NCI-H1436 (cell line): ENCODE measurements at places on chromosomes 16 and 17.
A peak's percentile ranks its signal among the peaks of the same experiment; 100 is the strongest.

DNA sequence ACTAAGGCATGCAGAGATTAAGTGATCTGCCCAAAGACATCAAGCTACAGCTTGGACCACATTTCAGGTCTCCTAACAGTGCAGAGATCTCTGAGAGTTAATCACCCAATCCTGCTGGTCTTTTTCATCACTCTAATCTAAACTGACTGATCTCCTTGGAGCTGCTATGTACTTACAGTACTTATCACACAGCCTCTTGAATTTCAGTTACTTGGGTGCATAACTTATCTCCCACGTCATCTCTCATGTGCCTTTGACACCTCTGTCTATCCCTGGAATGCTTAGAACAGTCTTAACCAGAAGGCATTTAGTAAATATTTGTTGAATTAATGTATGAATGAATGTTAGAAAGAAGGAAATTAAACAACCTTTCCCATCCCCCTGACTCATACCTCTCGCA is 139.0 kb downstream of the SNX11 start:
- no peak for DNase-seq

GRCh38 chr16:86923656-86924055 is 345.3 kb downstream of the FOXL1 start:
- no peak for DNase-seq

GRCh38 chr16:52603015-52603414 is 56.1 kb upstream of the TOX3 start:
- DNase-seq: no peak

- DNase-seq: peak; percentile 20
Measured at GRCh38 chr16:3716831-3717234, 491 bp downstream of the TRAP1 start.

DNA sequence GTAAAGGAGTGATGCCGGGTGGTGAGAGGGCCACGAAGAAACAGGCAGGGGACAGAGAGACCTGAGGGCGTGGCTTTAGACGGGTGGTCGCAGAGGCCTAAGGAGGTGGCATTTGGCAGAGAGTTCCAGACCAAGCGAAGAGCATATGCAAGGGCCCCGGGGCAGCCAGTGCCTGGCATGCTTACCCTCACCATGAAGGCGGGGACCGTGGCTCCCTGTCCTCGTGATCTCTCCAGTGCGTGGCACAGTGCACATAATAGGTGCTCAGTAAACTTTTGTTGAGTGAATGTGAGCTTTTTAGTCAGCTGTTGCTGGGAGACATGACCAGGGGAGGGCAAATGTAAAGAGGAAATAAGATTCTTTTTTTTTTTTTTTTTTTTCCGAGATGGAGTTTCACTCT is 245.6 kb upstream of the GSE1 start:
- no peak for DNase-seq

DNA sequence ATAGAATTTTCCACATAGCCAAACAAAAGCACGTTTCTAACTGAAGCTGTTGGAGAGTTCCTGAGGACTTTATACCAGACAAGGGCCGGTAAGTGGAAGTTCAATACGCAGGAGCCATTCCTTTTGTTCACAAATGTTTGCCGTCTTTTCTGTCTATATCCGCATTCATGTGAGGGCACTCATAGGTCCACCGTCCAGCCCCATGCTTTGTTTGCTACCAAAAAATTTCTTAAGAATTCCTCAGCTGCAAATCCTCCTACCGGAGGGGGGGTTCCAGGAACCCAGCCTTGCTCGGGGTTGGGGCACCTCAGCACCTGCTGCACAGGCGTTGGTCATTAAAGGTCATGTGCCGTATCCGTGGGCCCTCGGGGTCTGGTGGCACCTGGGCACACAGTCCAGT is 276.8 kb downstream of the SEC14L1 start:
- no peak for DNase-seq

GRCh38 chr17:65459677-65460347 is 101.6 kb downstream of the AXIN2 start:
- no peak for DNase-seq

DNA sequence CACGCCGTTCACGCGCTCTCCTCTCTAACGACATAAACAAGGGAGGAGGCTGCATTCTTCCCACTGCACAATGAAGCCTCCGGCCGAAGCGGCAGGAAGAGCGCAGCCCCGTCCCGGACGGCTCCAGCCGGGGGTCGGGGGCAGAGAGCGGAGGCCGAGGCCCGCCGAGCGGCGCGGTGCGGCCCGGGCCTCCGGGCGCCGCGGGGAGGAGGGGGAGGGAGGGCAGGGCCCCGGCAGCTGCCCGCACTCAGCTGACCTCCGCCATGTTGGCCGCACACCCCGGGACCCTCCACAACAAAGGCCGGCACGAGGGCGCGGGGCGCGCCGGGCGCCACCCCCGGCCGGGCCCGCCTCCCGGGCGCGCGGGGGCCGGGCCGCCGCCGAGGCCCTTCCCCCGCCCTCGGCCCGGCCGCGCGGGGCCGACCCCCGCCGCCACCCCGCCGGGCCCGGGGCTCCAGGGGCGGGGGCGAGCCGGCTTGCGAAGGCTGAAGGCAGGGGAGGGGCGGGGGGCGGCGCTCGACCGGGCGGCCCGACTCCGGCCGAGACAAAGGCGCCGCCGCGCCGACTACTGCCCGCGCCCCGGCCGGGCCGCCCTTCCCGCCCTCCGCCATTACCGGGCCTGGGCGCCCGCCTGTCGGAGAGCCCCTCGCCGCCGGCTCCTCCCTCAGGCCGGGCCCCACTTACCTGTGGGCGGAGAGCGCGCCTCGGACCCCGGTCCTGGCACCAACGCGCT is 527 bp downstream of the SIAH1 start:
- DNase-seq: peak; percentile 67

DNA sequence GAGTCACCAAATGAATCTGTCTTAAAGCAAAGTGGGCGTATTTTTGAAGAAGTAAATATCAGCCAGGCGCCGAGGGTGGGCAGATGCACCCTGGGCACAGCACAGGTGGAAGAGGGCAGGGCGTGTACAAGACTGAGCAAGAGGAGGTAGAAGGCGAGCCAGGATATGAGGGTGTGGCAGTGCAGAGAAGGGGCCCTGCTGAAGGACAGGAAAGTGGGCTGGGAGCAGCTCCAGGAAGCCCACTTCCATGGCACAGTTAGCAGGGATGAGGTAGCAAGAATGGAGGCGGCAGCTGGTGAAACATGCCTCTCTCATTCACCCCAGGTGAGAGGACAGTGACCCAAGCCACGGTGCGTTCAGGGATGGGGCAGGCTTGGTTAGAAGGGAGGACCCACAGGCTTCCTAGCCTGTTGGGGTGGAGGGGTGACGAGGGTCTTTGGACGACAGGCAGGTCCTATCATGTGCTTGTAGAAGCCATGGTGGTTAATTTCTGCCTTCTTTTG is 149.3 kb downstream of the CLEC16A start:
- no peak for DNase-seq

- no peak for DNase-seq
Measured at GRCh38 chr17:144936-145670, 7.7 kb downstream of the SCGB1C2 start.

GRCh38 chr17:49260817-49261291 is 30.3 kb upstream of the PHOSPHO1 start:
- no peak for DNase-seq

DNA sequence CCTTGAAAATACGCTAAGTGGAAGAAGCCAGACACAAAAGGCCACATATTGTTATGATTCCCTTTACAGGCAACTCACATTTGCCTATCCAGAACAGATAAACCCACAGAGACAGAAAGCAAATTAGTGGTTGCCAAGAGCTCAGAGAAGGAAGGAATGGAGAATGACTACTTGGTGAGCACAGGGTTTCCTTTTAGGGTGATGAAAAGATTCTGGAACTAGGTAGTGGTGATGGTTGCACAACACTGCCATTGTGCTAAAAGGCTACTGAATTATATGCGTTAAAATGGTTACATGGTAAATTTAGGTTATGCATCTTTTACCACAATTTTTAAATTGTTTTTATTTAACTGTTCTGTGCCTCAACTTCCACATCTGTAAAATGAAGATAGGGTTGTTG is 4.4 kb downstream of the COPRS start:
- DNase-seq: no peak

GRCh38 chr17:66430846-66431795 is 128.7 kb downstream of the PRKCA start:
- DNase-seq: no peak

DNA sequence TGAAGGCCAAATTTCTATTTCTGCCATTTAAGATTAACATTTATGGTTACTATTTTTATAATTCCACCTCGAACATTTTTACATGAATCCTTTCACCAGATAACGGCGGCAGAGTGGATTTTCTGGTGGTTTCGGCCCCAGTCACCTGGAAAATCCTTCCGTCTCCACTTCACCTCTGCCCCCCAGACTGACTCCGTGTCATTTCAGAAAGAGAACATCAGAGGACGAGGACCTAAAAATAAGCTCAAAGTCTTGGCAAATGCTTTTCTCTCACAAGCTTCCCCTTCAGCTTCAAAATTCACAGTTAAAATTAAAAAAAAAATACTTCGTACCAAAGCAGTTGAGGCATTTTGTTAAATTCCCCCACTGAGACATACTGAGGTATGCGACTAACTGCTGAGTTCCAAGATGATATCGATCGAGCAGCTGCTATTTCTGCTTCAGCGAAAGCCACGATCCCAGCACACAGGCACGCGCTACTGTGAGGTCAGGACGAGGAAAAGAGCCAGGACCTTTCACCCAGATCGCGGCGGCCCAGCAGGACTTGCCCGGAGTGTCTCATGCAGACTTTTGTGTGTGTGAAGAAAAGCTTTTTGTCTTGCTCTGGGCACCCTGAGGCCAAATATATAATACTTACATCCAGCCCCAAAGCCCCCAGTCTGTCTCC is 36.8 kb downstream of the ASPA start:
- DNase-seq: no peak

GRCh38 chr17:39979016-39979670 is 1.5 kb upstream of the PSMD3 start:
- DNase-seq: no peak

DNA sequence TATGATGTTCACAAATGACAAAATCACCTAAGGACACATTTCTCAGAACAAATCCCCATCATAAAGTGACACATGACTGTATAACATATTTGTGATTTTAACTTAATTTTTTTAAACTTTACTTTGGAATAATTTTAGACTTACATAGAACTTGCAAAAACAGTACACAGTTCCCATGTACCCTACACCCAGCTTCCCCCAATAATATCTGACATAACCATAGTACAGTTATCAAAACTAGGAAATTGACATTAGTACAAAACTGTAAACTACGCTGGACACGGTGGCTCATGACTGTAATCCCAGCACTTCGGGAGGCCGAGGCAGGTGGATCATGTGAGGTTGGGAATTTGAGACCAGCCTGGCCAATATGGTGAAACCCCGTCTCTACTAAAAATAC is 24.8 kb downstream of the CDC27 start:
- DNase-seq: no peak

DNA sequence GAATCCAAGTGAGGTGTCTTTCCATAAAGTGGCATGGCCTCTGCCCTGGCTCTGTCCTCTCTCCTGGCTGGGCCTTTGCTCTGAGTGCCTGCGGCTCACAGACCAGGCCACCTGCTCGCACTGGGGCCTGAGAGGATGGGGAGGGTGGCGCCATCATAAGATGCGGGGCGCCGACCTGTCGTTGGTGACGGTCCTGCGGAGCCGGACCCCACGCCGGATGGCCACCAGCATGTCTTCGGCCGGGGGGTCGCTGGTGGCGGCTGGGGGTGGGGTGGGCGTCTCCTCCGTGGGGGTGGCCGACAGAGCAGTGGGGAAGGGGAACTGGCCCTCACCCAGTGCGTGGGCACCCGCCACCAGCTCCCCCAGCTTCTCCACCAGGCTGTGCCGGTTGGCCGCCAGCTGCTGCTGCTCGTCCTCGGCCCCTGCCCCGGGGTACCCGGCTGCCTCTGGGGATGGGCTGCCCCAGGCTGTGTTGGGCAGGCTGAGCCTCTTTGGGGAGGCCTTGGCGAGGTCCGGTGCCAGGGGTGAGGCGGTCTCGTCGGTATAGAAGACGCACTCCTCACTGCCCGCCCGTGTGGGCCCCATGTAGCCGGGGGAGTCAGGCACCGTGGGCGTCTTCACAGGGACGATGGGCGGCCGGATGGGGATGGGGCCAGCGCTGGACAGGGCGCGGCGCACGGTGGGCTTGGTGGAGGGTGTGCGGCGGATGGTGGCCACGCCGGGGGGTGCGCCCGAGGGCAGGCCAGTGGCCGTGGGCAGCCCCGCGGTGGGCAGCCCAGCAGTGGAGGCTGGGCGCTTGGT is 17.4 kb downstream of the IL34 start:
- DNase-seq: no peak

GRCh38 chr16:80263848-80264694 is 276.7 kb upstream of the DYNLRB2 start:
- no peak for DNase-seq

DNA sequence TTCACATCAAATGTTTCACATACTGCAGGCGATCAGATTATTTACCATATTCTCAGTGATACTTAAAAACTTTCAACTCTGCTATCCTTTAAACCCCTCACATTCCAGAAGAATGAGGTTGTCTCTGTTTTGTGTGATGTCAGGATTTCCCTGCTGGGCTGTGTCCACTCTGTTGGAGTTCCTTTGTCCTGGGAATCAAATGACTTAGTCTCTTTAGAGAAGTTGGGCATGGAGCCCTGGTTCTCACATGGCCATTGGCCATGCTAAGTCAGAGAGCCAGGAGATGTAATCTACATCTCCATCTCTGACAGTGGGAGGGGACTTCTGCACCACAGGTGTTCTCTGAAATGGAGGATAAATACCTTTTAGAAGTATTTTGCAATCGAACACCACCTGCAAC is 205.1 kb upstream of the MAF start:
- DNase-seq: no peak

- DNase-seq: no peak
Measured at GRCh38 chr16:54633943-54634362, 296.7 kb upstream of the IRX5 start.

DNA sequence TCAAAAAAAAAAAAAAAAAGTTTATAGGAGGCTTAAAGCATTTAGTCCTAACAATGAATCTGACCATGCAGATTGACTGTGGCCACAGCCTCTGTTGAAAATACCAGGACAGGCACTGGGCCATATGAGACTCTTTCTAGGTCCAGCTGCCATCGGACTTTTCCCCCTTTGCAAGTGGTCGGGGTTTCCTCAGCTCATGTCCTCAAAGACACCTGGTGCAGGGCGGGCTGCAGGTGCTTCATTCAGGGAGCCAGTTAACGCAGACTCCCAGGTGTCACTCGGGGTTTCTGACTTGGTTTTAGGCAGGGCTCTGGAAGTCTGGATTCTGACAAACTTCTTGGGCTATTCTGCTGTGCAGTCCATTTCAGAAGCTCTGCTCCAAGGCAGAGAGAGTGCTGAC is 20.9 kb downstream of the ELAC2 start:
- no peak for DNase-seq

- DNase-seq: no peak
Measured at GRCh38 chr17:18993905-18994526, 10.5 kb downstream of the FAM83G start.

- DNase-seq: no peak
Measured at GRCh38 chr17:27549251-27549893, 81.6 kb upstream of the LGALS9 start.
